Stimulated activated CD4-positive, alpha-beta T cell treated with anti-CD3 and anti-CD28 coated beads, Interleukin-2, amount 100 ng/mL, for 48 hours (primary cell): ENCODE measurements at places on chromosomes 3 and 15.

DNA sequence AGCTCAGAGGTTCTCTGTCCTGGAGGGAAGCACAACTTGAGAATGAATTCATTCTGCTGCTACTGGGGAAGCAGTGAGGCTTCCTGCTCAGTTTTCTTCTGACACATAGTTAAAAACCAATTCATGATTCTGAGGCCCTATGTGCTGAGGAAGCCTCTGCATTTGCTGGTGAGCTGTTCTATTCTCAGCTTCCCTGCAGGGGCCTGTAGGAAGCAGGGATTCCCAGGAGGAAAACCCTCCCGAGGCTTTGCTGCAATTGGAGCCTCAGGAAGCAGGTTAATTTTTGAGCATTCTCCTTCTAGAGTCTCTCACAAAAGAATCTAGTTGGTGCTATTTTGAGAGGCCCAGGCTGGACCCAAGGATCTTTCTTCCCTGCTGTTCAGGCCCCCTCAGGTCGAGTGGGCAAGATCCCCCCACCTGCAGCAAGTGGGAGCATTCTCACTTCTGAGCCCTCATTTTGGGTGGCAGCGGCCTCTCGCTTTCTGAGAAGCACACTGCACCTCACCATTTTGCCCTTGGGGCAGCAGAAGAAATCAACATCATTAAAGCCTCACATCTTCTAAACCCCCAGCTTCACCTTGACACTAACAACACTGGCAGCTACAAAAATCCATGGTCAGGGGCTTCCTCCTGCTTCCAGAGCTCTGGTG, 197.5 kb upstream of the TSC22D2 start:
- DNase-seq, result no peak

DNA sequence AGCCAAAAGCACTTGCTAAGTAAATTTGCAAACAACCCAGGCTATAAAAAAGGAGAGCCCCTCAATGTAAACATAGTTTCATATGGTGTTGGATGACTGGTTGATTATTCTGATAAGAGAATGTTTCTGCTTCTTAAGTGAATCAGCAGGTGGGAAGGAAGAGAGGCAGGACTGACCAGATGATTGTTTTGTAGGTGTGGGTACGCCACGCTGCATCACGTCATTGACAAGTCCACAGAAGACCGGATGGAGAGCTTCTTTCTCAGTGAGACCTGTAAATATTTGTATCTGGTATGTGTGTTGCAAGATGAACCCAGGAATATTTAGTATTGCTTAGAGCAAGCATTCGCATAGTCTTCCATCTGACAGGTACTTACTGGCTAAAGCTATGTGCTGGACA, 23.4 kb downstream of the EDEM1 start:
- no peak for DNase-seq

GRCh38 chr3:27688053-27688452, 34.1 kb downstream of the EOMES start:
- no peak for DNase-seq

DNA sequence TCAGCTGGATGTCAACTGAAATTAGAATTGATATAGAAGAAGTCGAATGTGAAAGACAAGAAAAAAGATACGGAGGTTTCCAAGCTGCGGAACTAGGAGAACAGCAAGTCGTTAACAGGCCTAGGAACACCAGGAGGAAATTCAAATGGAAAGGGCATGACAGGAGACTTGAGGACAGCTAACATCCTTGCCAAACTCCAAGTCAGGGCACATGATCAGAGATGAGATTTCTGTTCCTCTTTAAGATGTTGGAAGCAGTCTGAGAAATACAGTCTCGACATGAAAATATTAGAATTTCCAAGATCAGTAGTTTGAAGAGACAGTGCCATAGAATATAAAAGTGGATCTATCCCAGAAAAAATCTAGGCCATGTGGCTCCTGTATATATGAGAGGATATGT, 5.0 kb downstream of the MYO5A start:
- no peak for DNase-seq

GRCh38 chr15:69277316-69277715, 21.4 kb upstream of the PAQR5 start:
- no peak for DNase-seq

DNA sequence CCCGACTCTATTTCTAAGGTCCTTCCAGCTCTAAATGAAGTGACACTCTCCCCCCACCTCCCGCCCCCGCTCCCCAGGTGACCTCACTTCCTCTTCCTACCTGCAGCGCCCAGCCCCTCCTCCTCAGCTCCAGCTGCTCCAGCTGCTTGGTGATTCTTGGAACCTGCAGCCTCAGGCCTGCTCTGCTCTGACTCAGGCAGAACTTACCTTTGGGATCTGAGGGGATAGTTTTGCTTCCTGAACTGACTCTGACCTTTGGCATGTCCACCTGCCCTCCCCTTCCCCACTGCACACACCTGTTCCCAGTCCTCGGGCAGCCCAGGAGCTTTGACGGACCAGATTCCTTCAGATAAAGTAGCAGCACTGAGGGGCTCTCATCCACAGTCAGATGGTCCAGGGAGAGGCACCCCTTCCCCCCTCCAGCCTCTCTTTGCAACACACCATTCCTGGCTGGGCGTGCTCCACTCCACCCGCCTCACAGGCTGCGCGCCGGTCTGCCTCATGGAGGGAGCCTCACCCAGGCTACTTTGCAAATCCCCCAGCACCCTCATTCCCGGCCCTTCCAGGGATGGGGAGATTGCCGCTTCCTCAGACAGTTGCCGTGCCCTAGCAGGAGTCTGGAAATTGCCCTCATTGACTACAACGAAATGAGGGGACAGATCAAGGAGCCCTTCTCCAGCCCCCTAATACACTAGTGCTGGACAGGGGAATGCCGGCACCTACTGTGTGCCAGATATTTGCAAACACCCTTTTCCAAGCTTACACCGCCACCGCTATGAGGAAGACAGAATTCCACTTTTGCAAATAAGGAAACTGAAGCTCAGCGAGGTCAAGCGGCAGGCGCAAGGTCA, 692 bp upstream of the C15orf39 start:
- peak; percentile 19 for DNase-seq

- no peak for DNase-seq
Measured at GRCh38 chr3:125129512-125129997, 73.8 kb upstream of the HEG1 start.
